ENCODE measurements at places on chromosomes 11 and 22.

DNA sequence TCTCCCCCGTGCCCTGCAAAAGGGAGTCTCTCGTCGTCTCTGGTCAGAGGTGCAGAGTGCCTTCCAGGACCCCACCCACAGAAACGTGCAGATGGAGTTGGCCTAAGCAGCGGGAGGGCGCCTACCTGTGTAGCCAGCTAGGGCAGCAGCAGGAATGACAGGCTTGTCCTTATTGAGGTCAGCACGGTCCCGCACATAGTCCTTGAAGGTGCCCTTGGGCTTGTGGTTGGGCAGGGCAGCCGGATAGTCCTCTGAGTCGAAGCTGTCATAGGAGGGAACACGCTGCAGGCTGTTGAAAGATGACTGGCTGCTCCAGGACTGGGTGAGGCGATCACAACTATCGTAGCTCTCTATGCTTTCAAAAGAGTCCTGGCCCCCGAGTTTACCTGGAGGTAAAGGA is 107.3 kb downstream of the ETS1 start:
- DNase-seq: no peak

- no peak for DNase-seq
Observed at GRCh38 chr22:23068832-23069385, 1.4 kb upstream of the GNAZ start.

DNA sequence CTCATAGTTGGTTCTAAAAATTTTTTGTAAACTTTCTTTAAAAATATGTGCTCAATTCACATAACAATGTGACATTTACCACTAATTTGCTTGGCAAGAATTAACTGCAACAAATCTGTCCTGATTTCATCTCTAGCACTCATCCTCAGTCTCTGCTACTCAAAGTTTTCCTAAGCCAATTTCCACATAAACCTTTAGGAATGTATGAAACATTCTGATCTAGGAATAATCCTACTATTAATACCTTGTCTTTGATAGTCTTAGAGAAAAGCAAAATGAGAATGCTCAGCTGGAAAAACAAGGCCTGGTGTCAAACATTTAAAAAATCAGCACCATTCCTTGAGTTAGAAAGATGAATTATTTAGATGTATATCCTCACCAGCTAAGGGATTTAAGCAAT is 114.3 kb downstream of the CD44 start:
- DNase-seq: no peak

GRCh38 chr11:96290631-96291030 is 52.4 kb downstream of the MAML2 start:
- DNase-seq: no peak

- no peak for DNase-seq
Observed at GRCh38 chr22:28873183-28873963, 10.0 kb upstream of the ZNRF3 start.

- DNase-seq: no peak
Observed at GRCh38 chr11:130278151-130278550, 36.6 kb downstream of the ZBTB44 start.

- no peak for DNase-seq
Observed at GRCh38 chr22:43854121-43854785, 8.1 kb downstream of the SULT4A1 start.

DNA sequence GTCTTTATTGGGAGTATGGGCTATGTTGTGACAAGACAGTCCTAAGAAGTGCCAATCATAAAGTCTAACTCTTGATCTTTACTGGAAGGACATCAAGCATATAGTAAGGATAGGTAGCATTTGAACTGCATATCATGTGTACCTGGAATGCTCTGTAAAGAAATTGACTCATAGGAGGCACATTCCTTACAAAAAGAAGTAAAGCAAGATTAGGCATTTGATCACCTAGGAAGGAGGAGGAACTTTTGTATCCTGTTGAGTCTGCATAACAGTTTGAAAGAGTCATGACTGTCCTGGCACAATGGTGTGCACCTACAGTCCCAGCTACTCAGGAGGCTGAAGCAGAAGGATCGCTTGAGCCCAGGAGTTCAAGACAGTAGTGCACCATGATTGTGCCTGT is 42.2 kb upstream of the DNAJB7 start:
- no peak for DNase-seq

GRCh38 chr11:4454021-4454420 is 4.9 kb downstream of the OR52K2 start:
- DNase-seq: no peak

DNA sequence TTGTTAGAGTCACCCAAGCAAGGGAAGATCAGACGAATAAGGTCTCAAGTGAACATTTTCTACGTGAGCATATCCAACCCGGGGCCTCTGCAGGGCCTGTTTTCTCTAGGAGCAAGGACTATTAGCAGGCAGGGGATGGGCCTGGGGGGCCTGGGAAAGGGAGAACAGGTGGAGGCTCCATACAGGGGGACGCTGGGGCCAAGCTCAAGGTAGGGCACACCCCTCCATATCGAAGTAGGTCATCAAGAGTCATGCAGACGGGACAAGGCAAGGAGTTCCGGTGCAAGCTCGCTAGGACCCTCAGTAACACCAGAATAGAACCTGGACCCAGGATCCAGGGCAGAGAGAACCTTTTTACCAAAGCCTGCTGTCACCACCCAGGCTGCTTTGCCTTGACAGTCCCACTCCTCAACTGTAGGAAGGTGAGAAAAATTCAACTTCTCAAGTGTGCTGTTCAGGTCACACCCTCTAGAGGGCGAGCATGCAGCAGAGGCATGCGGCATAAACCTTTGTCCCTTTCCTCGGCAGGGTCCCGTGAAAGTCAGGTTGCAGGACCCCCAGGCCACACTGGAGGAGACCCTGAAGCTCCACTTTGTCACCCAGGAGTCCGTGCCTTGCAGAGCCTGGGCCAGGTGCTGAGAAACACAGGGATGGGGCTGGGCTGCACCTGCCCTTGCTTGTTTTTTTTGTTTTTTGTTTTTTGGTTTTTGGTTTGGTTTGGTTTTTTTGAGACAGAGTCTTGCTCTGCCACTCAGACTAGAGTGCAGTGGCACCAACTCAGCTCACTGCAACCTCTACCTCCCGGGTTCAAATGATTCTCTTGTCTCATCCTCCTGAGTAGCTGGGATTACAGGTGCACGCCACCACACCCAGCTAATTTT is 8.6 kb upstream of the APOBEC3B start:
- DNase-seq: peak; percentile 70

- DNase-seq: no peak
Observed at GRCh38 chr11:33620423-33621171, 80.0 kb downstream of the C11orf91 start.

- DNase-seq: peak; percentile 50
Observed at GRCh38 chr22:24843048-24843447, 37.0 kb downstream of the SGSM1 start.

- peak; percentile 37 for DNase-seq
Observed at GRCh38 chr11:19714387-19715363, 2.0 kb downstream of the NAV2 start.

GRCh38 chr11:5467527-5467926 is 18.4 kb downstream of the OR51I2 start:
- no peak for DNase-seq

- peak; percentile 32 for DNase-seq
Observed at GRCh38 chr11:78595436-78596130, 20.9 kb upstream of the NARS2 start.

DNA sequence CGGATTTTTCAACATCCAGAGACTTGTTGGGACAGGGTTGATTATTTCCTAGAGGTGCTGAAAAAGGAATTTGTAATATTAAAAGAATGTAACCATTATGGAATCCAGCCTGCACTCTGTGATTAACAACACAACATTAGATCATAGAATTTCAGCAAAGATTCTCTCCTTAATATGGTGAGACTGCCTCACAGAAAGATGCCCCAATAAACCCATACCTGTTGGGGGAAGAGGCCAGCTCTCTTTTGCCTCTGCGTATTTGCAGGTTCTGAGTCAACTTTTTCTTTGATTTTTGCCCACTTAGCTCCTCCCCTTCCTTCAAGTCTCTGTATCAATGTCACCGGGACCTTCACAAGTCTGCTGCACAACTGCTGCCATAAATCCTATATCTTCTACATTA is 12.4 kb upstream of the MTMR3 start:
- no peak for DNase-seq

DNA sequence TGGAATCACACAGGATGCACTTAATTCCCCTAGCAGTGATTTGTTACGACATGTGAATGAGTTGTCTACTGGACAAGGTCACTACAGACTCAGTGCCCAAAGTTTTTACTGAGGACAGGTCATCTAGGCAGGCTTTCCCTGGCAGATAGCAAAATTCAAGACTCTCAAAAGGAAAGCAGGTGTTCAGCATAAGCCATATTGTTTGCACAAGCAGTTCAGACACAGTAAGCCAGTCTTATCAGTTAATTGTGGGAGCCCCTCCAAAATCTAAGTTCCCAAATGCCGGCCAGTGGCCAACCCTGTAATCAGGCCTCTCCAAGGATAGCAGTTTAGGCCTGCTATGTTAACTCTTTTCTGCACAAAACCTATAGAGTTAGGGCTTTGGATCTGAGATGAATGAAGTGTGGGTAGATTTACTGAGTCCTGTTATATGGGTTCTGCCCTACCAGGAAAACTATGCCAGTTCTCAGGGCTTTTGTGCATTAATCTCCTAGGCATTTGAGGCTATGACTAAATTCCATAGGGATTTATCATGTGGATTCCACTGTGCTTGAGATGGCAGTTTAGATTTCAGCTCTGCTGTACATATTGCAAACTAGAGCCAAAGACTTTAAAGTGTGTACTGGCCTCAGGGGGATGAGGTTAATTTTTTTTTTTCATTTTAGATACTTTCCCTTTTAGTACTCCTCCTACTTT is 4.8 kb upstream of the ARHGEF12 start:
- no peak for DNase-seq

DNA sequence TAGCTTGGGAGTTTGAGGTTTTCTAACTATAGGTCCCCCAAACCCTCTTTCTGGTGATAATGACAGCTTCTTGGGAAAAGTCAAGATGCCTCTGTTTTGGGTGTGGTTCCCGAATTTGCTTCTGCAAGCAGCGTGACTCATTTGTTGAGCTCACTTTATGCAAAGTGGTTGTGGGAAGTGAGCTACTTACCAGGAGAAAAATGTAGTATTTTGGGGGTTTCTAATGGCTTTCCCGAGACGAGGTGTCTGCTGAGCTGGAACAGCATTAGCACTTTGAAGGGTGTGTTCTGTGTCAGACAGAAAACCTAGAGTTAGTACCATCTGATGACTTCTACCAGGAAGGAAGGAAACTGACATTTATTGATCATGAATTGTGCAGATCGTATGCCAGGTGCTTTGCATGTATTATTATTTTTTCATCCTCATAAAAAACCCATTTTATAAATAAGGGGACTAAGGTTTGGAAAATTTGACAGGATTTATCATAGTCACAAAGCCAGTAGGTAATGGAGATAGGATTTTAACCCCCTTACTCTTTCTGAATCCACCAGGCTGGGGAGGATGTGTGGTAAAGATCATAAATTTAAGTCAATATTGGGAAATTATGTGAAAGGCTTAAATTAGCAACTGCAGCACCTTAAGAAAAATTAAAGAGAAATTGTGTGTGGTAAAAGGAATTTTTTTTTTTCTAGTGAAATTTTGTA is 108.8 kb upstream of the CD44 start:
- no peak for DNase-seq

GRCh38 chr11:71996946-71997345 is 1.8 kb upstream of the IL18BP start:
- DNase-seq: no peak

- peak; percentile 53 for DNase-seq
Observed at GRCh38 chr11:38791346-38791961, 2193.4 kb upstream of the RAG2 start.

GRCh38 chr11:99184146-99184545 is 163.4 kb downstream of the CNTN5 start:
- no peak for DNase-seq

- DNase-seq: no peak
Observed at GRCh38 chr11:22430141-22430541, 92.0 kb downstream of the SLC17A6 start.

DNA sequence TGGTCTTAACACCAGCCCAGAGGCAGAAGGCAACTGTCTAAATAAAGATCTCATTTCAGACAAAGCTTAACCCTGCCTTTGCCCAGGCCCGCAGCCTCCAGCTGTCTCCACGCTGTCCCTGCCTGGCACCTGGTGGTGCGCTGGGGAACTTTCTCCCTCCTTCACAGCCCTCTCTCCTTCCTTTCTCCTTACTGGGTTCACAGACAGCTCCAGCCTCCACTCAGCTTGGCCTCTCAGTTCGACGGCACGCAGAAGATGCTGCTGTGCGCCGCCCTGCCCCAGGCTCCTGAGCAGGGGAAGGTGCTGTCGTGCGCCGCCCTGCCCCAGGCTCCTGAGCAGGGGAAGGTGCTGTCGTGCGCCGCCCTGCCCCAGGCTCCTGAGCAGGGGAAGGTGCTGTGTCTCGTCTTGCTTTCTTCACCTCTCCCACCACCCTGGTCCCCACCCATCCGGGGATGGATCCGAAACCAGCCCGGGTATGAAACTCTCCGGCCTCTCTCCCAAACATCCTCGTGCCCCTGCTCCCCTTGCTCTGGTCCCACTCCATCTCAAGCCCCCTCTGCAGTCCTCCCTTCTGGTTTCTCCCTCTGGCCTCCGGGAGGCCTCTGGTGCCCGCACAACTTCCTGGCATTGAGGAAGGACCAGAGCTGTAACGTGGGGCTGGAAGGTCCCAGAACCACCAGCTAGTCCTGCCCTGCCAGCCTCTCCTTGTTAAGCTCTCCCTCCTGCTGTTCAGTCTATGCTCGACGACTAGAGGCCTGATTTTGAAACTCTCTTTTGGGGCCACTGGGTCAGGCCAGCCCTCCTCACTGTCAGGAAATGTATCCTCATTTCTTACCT is 22.9 kb upstream of the JAM3 start:
- peak; percentile 49 for DNase-seq

- no peak for DNase-seq
Observed at GRCh38 chr22:30673136-30673535, 5.5 kb upstream of the DUSP18 start.

- DNase-seq: no peak
Observed at GRCh38 chr22:38177926-38178604, 3.6 kb downstream of the PLA2G6 start.

GRCh38 chr11:69194956-69195355 is 39.2 kb downstream of the SMIM38 start:
- no peak for DNase-seq

- no peak for DNase-seq
Observed at GRCh38 chr22:40187389-40187788, 9.7 kb downstream of the TNRC6B start.

DNA sequence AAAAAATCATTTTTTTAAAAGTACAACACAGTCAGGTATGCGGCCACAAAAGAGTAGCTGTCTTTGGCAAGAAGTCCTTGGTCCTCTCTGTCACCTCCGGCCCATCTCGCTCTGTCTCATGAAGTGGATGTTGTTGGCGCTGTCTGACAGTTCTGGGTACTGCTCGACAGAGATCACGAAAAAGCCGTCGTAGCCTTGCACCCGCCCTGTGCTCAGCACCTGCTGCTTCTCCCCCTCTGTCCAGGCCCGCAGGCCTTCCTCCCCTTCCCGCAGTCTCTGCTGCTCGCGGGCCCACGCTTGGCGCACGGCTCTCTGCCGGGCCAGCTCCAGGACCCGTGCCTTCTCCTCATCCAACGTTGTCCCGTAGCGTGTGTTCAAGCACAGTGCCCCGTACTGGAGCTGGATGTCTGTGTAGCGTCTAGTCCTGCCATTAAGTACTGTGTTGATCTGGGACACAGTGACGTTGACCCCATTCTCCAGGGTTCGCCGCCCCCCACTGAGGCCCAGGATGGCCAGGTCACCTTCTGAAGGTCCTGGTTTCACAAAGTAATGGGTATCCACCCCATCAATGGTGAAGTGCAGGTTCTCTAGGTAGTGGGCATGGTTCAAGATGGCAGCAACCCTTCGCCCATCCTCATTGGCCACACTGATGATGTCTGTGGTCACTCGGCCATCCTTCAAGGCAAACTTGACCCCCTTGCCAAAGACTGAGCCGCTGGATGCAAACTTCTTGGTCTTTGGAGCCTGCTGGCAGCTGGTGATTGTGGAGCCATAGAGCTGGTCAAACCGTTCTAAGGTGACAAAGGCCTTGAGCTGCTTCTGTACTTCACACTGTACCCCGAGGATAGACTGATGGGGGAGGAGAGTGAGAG is 83.5 kb upstream of the NARS2 start:
- DNase-seq: no peak
